ENCODE measurements at places on chromosomes 1 and 21. TPM values are rescaled to one million over a fixed set of nuclear protein-coding genes. Genes with fewer than 3 reads are reported as not detected.
A peak's percentile ranks its signal among the peaks of the same experiment; 100 is the strongest.

DNA sequence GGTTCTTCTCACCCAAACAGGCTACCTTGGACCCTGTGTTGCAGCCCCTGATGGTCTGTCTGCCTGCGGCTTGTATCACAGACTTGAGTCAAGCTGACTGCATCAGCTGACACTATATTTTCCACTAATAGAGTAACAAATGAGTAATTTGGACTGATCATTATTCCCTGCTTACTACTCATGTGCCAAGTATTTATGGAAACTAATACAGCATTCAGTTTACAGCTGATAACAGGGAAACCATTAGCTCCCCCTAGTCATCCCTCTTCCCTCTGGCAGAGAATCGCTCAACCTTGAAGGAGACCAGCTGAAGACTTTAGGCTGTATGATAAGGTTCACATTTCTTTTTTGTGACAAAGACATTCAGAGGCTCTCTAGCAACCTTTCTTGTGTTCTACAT is 116.6 kb upstream of the SYT6 start:
- H3K36me3 ChIP-seq, result no peaks in the 10 kb centered on the region
- H3K4me3 ChIP-seq, result no peak overlapping the region
- H3K27ac ChIP-seq, result no peak overlapping the region
- no peak for DNase-seq
- no peaks in the 10 kb centered on the region for H3K4me1 ChIP-seq

DNA sequence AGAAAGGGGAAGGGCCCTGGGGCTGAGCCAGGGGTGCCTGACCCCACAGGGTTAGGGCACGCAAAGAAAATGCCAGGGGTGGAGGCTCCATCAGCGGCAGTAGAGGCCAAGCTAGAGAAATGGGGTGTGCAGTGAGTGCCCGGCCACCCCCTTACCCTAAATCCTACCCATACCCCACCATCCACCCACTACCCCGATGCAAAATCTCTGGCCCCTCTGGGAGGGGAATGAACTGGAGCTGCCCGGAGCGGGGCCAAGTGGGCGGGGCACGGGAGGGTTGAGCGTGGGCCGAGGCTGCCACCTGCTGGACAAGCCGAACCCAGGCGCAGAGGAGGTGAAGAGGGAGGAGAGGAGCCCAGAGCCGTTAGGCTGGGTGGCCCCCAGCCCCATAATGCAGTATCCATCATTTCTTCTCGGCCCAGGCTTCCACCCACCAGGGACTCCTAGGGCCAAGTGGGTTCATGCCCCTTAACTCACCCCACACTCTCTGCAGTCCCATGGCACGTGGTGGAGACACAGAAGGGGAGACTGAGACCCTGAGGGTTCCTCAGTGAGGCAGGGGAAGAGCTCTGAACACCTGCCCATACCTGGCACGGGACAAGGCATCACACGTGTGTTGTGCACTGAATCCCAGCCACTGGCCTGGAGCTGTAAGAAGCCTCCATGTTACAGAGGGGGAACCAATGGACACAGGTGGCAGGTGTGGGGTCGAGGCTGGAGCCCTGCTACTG is 1.4 kb upstream of the C1QC start:
- H3K36me3 ChIP-seq, result no peaks in the 10 kb centered on the region
- H3K27me3 ChIP-seq, result no peaks in the 10 kb centered on the region
- peak; percentile 88 for DNase-seq
- no peak overlapping the region for H3K4me3 ChIP-seq
- H3K4me1 ChIP-seq, result no peaks in the 10 kb centered on the region

- H3K27me3 ChIP-seq, result no peaks in the 10 kb centered on the region
- H3K27ac ChIP-seq, result no peak overlapping the region
- H3K36me3 ChIP-seq, result no peaks in the 10 kb centered on the region
- H3K4me3 ChIP-seq, result no peak overlapping the region
Measured at GRCh38 chr1:116504308-116505156, 66.3 kb downstream of the CD58 start.

DNA sequence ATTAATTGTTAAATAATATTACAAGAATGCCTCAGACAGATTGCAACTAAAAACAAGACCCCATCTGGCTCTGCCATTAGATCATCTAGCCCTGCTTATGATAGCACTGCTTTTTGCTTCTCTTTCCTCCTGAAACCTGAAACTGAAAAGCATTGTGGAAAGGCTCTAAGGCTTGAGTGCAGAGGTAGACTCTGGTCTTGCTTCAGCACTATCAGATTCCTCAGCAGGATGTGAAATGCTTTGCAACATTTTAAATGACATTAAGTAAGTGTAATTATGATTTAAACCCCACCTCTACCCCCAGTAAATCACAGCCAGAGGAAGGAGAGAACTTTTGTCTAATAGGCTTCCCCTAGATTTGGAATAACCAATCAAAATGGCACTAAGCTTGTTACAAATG is 32.9 kb downstream of the PHC2 start:
- H3K4me1 ChIP-seq, result 0 out of 2 replicates have a peak, but pooled peaks cover 3% of the 10 kb centered on the region
- H3K36me3 ChIP-seq, result no peaks in the 10 kb centered on the region
- no peaks in the 10 kb centered on the region for H3K27me3 ChIP-seq
- DNase-seq, result no peak

GRCh38 chr1:10935724-10936123 is 76.7 kb upstream of the TARDBP start:
- no peaks in the 10 kb centered on the region for H3K36me3 ChIP-seq
- H3K4me3 ChIP-seq, result no peak overlapping the region
- DNase-seq, result no peak
- H3K4me1 ChIP-seq, result peaks cover 6% of the 10 kb centered on the region
- H3K27ac ChIP-seq, result no peak overlapping the region

DNA sequence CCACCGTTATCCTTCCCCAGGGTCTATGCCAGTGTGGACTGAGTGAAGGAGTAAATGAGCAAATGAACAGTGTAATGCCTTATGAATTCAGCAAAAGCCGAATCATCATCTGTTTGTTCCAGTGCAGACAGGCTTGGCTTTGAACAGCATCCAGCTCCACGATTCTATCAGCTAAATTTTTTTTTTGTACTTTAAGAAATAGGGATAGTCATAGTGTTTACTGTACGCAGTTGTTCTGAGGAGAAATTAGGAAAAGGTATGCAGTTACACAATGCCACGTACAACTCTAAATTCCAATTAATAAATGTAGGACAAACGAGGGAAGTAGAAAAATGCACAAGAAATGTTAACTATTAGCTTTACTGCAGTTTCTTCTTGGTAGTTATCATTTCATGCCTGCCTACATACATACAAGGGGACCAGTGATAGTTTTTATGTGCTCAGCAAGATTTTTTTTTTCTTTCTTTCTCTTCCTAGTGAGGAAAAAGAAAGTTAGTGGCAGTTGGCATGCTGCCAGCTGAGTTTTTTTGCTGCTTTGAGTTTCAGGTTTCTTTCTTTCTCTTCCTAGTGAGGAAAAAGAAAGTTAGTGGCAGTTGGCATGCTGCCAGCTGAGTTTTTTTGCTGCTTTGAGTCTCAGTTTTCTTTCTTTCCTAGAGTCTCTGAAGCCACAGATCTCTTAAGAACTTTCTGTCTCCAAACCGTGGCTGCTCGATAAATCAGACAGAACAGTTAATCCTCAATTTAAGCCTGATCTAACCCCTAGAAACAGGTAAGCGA is at the start of gene IFI44L:
TSS of gene IFI44L (plus strand) at position 646 of the 777 bp plus-strand sequence. CDS start 7,468 bp downstream, outside the sequence.
- no peak within 1 kb of the TSS for H3K27ac ChIP-seq
- no peaks in the 10 kb centered on the region for H3K27me3 ChIP-seq
- DNase-seq, result no peak
- no peaks in the 10 kb centered on the region for H3K4me1 ChIP-seq

GRCh38 chr1:216090556-216090955 is 332.7 kb downstream of the USH2A start:
- no peak for DNase-seq
- H3K27me3 ChIP-seq, result no peaks in the 10 kb centered on the region
- H3K27ac ChIP-seq, result no peak overlapping the region
- H3K4me3 ChIP-seq, result no peak overlapping the region

DNA sequence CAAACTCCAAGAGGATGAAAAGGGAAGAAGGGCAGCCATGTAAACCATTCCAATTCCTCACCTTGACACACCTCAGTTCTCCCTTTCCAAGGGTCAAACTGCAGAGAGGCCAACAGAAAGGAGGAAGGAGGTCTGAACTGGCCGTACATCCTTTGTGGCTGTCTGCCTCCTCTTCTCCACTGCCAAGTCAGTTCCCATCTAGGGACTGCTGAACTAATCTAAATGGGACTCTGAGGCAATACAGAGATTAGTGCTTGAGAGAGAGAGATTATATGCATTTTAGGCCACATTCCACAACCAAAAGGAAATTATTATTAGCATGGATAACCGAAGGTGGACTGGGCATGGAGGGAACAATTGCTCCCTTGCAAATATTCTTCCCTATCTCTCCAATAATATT is 2.7 kb downstream of the ARHGEF11 start:
- H3K4me1 ChIP-seq, result peaks cover 35% of the 10 kb centered on the region
- no peaks in the 10 kb centered on the region for H3K27me3 ChIP-seq
- no peak for DNase-seq

- no peak overlapping the region for H3K27ac ChIP-seq
- no peak overlapping the region for H3K4me3 ChIP-seq
- DNase-seq, result no peak
Measured at GRCh38 chr21:17081193-17081592, 431.6 kb upstream of the CXADR start.

DNA sequence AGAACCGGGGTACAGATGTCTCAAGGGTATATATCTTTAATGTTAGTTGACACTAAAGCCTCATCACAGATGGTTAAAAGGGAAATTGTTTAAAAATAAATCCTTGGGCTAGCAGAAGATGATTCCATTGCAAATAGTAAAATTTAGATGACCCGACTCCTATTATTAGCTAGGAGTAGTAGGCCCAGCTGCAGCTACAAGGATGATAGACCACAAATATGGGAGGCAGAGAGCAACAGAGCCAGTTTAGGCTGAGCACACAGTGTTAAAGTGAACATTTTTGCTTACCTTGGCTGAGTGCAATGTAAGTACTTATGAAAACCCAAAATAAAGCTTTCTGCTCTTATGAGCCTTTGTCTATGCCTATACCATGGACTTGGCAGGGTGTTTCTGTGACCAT is 100.5 kb upstream of the COL11A1 start:
- no peaks in the 10 kb centered on the region for H3K27me3 ChIP-seq
- no peak for DNase-seq
- no peaks in the 10 kb centered on the region for H3K4me1 ChIP-seq
- H3K27ac ChIP-seq, result no peak overlapping the region

DNA sequence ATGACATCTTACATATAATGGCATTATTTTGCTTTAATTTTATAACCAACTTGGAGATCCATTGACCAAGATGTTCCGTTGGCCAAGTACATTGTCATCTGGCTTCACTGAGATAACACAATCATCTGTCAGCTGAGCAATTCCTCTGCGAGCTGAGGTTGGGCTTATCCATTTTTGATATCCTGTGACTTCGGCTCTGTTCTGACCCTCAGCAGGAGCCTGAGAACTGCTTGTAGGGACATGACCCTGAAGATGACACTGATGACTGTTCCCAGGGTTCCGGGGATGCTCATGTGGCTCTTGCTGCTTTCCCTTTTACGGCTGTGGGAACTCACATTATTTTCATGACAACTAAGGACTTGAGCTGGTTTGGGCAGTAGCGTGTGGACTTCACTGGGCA is 51.2 kb downstream of the TLR5 start:
- no peaks in the 10 kb centered on the region for H3K27me3 ChIP-seq
- no peak for DNase-seq
- H3K4me1 ChIP-seq, result peaks cover 13% of the 10 kb centered on the region
- H3K27ac ChIP-seq, result no peak overlapping the region
- no peak overlapping the region for H3K4me3 ChIP-seq
- no peaks in the 10 kb centered on the region for H3K36me3 ChIP-seq

DNA sequence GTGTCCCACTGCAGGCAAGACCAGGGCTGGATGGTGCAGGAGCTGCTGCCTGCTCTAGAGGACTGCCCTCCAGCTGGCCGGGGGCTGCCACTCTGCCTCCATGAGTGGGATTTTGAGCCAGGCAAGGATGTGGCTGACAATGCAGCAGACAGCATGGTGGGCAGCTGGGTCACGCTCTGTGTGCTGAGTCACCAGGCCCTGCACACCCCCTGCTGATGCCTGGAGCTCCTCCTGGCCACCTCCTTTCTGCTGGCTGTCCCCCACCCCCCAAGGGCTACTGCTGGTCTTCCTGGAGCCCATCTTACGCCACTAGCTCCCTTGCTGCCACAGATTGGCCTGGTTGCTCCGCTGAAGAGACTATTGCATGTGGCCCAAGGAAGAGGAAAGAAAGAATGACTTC is 3.9 kb upstream of the ZSCAN20 start:
- no peaks in the 10 kb centered on the region for H3K36me3 ChIP-seq
- 0 out of 2 replicates have a peak, but pooled peaks cover 3% of the 10 kb centered on the region for H3K27me3 ChIP-seq
- DNase-seq, result no peak
- H3K27ac ChIP-seq, result no peak overlapping the region

DNA sequence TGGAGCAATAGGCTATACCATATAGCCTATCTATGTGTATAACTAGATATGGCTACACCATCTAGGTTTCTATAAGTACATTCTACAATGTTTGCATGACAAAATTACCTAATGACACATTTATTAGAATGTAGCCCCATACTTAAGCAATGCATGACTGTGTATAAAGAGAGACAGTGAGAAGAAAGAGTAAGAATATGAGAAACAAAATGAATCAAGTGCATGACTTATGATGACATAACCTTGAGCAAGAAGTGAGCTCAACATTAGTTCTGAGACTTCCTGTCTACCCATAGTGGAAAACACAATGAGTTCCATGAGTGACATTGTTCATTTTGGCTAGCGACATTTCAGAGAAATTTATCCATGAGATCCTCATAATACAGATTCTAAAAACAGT is 10.1 kb downstream of the SLC44A5 start:
- no peak for DNase-seq
- no peak overlapping the region for H3K4me3 ChIP-seq
- no peaks in the 10 kb centered on the region for H3K27me3 ChIP-seq
- no peak overlapping the region for H3K27ac ChIP-seq

DNA sequence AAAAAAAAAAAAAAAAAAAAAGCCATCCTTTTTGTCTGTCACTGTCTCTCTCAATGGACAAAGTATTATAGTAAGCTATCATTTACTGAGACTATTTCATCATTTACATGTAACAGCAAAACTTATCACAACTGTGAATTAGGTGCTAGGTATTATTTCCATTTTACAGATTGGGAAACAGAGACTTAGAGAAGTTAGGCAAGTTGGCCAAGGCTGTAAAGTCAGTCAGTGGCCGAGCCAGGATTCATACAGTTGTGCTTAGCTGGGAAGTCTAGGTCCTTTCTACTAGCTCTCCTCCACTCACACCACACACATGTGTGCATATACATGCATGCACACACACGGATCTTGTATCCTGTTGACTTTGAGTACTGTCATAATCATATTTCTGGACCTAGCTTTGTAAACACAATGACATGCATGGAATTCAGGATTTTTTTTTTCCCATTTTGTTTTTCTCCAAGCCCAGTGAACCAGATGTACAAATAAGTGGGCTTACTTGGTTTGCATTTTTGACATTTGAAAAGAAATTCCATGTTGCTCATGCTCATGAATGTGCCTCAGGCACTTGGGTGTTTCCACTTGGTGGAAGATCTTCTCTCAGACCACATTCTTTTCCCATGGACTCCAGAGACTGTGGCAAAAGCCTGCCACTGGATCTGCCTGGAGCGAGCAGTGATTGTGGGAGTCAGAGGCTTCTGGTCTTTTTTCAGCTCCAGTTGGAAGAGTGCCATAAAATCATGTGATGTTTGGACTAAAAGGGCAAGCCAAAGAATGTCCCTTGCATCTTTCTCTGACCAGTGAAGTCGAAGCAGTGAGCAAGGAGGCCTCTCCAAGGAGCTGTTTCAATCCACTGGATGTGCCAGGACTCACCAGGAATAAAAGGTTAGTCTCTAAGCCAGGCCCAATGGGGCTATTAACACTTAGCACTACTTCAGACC is 61.7 kb upstream of the DNAJC6 start:
- peaks cover under 1% of the 10 kb centered on the region for H3K27me3 ChIP-seq
- H3K36me3 ChIP-seq, result no peaks in the 10 kb centered on the region
- no peak for DNase-seq
- H3K4me3 ChIP-seq, result no peak overlapping the region
- no peaks in the 10 kb centered on the region for H3K4me1 ChIP-seq

CSMD2 gene
- total RNA-seq, result 16.6 TPM

PDZK1 gene
- total RNA-seq, result not detected

CHD5 gene
- total RNA-seq, result 1.0 TPM

OXCT2 gene
- total RNA-seq, result 4.0 TPM
